ENCODE measurements at places on chromosomes 3 and 15. TPM values are rescaled to one million over a fixed set of nuclear protein-coding genes. Genes with fewer than 3 reads are reported as not detected.
A peak's percentile ranks its signal among the peaks of the same experiment; 100 is the strongest.

GRCh38 chr3:15276028-15276724 lies 56.2 kb downstream of the SH3BP5 start:
- DNase-seq: peak; percentile 33

DNA sequence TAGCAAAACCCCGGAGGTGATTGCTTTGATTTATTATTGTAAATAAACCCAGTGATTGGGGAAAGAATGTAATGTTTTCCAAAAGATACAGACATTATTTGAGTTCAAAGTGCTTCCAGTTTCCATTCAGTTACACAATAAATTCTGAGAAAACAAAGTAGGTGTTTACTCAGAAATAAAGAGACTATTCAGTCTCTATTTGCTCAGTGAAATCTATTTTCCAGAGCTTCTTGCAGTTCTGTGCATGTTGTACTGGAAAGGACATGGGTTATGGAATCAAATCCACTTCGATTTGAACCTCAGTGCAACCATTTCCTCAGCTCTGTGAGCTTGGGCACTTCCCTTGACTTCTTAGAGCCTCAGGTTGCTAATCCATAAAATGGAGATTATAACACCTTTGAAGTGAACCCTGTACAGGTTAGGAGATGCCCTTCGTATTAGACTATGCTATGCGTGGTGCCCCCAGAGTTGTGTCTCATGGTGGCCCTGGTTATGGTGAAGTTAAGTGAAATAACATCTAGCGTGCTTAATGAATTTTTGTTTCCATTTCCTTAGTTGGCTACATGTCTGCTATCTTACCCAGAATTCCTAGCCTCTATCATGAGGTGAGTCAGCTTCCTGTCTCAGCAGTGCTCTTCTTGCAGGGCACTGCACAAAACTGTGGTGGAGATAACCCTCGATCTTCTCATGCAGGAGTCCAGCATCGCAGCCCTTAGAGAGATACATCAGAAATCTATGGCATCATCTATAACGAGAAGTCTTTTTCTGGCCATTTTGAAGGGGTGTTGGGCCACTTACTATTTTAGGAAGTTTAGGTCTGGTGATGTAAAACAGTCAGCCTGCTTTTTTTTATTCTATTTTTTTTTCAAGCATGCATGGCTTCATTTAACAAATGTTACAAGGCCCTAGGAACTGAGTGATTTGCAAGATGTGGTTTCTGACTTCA lies 97.7 kb downstream of the RPL39L start:
- DNase-seq: no peak

DNA sequence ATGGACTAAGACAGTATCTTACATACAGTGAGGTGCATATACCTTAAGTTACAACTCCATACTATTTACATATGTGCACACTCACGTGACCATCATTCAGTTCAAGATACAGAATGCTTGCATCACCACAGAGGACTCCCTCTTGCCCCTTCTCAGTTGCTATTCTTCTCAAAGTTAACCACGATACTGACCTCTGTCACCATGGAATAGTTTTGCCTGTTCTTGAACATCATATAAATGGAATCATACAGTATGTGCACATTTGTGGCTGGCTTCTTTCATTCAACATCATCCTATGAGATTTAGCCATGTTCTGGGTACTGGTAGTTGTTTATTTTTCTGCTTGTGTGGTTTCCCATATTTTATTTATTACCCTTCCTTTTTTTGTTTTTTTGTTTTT lies 10.4 kb upstream of the ZSCAN2 start:
- no peak for DNase-seq

- DNase-seq: no peak
These were observed 57.4 kb upstream of the MYZAP start for GRCh38 chr15:57534281-57534680.

DNA sequence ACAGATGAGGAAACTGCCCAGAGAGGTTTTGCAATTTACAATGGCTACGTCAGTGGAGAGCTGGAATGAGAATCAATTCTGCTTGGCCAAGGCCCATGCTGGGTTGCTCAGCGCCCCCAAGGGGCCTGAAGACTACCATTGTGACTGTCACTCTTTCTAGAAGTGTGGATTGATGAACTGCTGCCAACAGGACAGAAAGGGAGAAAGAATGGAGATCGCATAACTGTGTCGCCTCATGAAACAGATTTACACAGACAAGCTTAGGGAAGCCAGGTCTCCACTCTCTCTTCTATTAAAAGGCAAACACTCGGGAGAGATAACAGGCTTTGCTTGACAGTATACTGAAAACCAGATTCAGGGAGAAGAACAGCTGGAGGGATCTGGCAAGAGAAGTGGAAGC lies 160.0 kb downstream of the STT3B start:
- no peak for DNase-seq

- DNase-seq: no peak
These were observed 49.3 kb downstream of the SNX4 start for GRCh38 chr3:125470671-125471070.

DNA sequence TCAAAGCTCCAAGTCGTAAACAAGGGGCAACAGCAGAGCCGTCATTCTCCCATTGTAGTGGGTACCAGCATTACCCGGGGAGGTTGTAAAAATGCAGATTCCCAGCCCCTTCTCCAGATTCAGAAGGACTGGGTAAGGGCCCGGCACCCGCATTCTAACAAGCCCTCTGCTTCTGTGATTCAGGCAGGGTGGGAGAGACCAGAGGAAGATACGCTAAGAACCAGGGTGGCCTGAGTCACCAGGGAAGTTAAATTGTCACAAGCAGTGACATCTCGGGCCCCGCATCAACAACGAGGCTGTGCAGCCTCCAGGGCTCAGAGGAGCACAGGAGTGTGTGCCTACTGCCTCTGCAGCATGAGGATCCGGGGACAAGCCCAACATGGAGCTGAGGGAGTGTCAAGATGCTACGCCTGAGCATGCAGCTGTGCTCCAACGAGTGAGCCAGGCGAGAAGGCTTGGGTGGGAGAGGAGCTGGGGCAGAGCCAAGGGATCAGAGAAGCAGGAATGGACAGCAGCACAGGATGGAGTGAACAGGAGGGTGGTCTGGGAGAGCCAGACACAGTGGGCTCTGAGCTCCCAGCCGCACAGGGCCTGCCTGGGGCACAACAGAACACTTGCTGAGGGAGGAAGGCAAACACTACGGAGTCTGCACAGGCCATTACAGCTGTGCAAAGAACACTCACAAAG lies 68.5 kb downstream of the CPN2 start:
- DNase-seq: peak; percentile 54

GRCh38 chr15:67267440-67267839 lies 12.9 kb downstream of the IQCH start:
- no peak for DNase-seq

GRCh38 chr15:91853948-91854638 lies 585 bp downstream of the SLCO3A1 start:
- peak; percentile 74 for DNase-seq

DNA sequence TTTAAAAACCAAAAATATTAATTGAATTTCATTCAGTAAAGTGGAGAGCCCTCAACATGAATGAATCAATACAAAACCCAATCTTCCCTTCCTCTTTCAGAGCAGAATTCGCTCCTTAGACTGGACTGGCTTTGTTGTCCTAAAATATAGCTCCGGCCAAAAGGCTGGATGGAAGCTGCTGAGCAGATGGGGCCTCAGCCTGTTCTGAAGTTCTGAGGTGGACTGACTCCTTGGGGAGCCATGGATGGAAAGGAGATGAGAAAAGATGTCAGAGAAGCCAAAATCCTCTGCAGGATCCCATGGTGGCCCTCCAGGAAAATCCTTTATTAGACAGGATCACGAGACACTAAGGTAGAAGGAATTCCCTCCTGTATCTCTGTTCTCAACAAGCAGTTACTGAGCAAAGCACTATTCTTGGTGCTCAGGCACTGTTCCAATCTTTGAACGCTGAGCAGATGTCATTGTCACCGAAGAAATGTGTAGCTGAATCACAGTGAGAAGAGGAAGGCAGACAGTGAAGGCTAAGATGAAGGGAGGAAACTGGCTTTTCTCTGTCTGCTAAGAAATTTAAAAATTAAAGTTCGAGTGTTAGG lies 122.0 kb downstream of the SEMA6D start:
- no peak for DNase-seq

DNA sequence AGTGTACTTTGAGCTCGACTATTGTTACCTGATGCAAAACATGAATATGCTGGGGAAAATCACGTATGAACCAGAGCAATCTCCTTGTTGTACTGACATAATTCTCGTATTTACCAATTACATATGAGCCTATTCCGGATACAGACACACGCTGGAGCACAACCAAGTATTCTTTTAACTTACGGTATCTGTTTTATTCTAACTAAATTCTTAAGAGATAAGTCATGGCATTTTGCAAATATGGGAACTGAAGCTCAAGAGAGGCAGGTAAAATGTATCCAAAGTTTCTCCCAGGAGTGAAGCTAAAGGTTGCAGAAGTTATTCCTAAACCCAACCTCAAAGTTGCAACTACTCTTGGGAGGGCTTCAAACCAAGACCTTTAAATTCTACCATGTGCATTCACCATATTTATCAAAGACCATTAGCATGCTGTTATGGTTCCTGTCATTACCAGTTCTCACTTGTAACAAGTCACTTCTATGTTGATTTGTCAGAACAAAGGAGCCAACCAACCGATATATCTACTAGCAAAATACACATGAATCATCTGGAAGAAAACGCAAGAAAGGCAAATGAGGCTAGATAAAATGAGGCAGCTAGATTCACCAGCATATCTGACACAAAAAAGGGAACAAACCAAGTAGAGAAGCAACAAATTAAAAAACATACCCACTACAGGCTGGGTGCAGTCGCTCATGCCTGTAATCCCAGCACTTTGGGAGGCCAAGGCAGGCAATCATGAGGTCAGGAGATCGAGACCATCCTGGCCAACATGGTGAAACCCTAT lies 17.8 kb downstream of the TBL1XR1 start:
- DNase-seq: no peak

DNA sequence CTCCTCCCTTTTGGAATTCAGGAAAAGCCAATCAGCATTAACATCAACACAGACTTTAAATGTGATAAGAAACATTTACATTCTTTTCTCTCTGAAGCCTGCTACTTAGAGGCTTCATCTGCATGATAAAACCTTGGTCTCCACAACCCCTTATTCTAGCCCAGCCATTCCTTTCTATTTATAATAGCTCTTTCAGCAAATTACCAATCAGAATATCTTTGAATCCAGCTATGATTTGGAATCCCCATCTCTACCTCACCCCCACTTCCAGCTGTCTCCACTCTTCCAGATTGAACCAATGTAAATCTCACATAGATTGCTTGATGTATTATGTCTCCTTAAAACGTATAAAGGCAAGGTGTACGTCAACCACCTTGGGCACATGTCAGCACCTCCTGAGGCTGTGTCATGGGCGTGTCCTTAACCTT lies 139.7 kb downstream of the TUSC7 start:
- DNase-seq: no peak

DNA sequence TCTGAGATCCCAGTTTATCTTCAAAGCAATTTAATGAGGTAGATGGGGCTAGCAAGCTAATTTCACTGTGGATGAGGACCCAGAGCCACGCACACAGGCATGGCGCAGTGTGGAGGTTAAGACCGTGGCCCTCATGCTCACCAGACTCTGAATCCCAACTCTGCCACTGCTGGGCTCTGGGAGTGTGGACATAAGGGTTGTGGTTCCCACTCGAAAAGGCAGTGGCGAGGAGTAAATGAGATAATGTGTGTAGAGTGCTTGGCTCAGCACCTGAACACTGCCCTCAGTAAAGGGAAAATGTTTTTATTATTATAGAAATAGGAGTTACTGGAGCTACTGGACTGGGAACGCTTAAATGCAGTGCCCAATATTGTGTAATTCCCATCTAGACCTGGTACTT lies 243.5 kb upstream of the TPM1 start:
- DNase-seq: no peak

GRCh38 chr3:20316238-20316637 lies 130.2 kb upstream of the SGO1 start:
- DNase-seq: no peak

DNA sequence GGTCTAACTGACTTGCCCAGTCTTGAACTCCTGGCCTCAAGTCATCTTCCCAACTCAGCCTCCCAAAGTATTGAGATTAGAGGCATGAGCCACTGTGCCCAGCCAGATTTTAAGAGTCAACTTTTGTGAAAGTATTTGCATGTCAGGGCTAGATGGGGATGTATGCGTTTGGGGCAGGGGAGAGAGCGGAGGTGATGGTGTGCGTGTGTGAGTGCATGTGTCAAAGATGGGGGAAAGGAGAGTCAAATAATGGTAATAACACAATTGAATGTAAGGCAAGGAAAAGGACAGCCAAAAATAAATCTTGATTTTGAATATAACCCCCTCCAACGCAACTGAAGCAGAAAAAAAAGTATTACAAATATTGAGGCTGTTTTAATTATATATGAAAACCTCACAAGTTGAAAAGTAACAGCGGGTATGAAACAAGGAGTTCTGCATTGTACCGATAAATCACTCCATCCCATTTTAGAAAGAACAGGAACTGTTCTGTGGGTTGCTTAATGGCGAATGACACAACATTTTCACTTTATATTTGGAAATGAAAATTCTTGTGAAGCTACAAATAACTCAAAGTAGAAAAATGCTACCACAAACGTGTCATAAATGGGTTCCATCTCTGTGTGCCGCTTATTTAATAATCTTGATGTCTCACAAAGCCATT lies 29.9 kb upstream of the LDHAL6B start:
- DNase-seq: no peak

- DNase-seq: no peak
These were observed 88.3 kb downstream of the ARIH1 start for GRCh38 chr15:72562386-72562785.

DNA sequence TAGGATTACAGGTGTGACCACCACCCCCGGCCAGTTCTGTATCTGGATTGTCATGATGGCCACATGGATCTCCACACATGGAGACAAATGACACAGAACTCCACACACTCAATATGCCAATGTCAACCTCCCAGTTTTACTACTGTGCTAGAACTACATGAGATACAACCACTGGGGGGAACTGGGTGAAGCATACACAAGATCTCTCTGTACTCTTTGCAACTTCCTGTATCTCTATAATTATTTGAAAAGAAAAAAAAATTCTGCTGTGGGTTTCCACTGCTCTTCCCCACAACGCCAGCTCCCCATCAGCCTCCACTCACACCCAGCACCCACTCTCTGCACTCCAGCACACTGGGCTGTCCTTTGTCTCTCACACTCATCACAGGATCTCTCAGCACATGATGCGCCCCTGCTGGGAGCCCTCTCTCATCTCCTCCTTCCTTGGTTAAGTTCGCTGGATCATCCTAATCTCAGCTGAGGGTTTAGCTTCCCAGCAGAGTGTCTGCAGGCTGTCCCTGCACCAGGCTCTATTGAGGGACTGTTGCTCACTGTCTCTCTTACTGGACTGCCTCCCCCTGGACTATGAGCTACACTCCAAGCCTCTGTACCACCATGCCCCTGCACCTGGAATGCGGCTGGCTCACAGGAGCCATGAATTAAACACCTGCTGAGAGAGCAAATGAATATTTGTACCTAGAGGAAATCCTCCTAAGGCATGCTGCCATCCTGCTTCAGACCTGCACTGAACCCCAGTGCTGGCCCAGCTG lies 10.7 kb upstream of the RAB43 start:
- DNase-seq: no peak

The CADM2 gene
- 1.5 TPM for total RNA-seq

The FMN1 gene
- total RNA-seq: 21.9 TPM

The HRG gene
- not detected for total RNA-seq

The STAB1 gene
- total RNA-seq: 5.3 TPM

Measured in suprapubic skin (tissue), 4 donors.